ENCODE measurements at places on chromosomes 4 and X.
A peak's percentile ranks its signal among the peaks of the same experiment; 100 is the strongest.

DNA sequence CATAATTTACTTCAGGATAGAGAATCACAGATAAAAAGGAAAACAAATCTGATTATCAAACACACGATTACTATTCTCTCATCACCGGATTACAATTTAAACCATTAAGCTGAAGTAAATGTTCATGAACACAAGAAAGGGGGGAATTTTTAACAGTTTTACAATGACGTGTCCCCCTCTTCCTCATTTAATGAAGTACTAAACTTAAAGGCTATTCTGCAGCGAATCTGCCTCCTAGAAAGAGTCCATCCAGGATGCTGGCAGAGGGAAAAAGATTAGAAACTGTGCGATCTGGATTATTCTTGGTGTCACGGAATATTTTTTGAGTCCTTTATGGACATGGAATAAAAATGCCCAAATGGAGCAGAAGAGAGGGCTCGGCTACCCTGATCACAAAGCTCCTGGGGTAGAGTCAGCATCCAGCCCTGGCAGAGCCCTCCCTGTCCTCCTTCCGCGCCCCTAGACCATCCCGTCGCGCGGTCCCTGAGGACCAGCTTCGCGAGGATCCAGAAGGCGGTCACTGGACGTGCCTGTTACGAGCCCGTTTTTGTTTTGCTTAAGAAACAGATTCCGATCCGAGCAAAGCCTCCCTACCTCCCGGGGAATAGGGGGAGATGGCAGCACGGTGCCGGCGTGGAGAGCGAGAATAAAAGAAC, 1.2 kb downstream of the ELF2 start:
- no peak for DNase-seq

DNA sequence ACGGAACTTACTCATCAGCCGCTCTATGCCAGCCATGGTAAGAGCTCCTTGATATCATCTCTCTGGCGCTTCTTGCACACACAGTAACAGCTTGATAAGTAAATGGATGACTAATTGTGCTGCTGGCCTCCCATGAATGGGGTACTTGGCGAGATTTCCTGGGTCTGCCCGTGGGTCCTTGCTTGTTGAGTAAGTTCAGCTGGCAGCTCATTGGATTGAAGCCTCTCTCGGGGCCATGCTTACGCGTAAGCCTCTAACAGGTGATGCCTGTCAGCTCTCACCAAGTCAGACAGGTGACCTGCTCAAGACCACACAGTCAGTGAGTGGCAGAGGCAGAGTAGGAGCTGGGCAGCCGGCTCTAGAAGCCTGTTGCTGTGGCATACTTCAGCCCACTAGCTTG, 7.7 kb downstream of the NSG1 start:
- no peak for DNase-seq

GRCh38 chr4:25180524-25181131, 20.4 kb upstream of the SEPSECS start:
- DNase-seq: no peak

- DNase-seq: no peak
These were observed 245.2 kb upstream of the DIPK2B start for GRCh38 chrX:45445745-45446412.

GRCh38 chrX:48676893-48677270, 6.7 kb upstream of the WAS start:
- DNase-seq: peak; percentile 32

GRCh38 chr4:10524196-10524833, 67.1 kb upstream of the ZNF518B start:
- DNase-seq: no peak

- DNase-seq: peak; percentile 37
These were observed 195.7 kb downstream of the ARHGAP10 start for GRCh38 chr4:147927377-147928137.

- no peak for DNase-seq
These were observed 384.3 kb upstream of the ACTRT1 start for GRCh38 chrX:128436397-128437103.

DNA sequence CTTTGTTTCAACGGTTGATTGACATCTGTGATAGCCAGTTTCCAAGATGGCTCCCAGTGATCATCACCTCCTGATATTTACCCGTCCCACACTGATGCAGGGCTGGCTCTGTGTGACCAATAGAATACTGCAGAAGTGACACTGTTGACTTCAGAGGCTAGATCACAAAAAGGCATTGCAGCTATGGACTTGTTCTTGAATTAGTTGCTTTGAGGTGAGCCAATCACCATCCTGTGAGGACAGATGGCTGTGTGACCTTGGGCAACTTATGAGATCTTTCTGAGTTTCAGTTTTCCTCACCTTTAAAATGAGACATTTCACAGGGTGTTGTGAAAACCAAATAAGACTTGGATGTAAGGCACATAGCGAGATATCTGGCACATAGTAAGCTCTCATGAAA, 1.8 kb upstream of the GPR82 start:
- DNase-seq: no peak

DNA sequence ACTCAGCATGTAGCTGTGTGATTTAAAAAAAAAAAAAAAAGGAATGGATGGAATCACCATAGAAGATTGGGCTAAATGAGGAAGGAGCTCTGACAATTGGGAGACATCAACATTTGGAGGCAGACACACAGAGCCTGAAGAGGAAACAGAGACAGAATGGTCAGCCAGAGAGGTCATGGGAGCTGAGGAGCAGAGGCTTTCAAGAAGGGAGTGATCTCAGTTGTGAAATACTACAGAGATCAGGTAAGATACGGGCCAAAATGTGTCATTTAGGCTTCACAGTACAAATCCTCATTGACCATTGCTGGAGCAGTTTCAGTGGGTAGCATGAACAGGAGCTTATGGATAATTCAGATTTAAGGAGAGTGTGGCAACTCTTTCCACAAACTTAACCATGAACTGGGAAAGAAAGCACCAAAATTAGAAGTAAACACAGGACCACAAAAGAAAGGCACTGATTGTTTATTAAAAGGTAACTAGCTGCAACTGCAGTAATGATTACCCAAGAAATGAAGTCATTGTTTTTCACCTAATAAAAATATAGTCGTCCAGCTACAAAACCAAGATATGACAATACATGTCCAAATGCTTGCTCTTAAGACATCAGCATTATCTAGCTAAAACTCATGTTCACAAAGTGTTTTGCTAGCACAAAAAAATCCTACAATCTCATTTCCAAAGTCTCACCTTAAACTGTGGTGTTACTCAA, 203.2 kb downstream of the DHX15 start:
- no peak for DNase-seq

DNA sequence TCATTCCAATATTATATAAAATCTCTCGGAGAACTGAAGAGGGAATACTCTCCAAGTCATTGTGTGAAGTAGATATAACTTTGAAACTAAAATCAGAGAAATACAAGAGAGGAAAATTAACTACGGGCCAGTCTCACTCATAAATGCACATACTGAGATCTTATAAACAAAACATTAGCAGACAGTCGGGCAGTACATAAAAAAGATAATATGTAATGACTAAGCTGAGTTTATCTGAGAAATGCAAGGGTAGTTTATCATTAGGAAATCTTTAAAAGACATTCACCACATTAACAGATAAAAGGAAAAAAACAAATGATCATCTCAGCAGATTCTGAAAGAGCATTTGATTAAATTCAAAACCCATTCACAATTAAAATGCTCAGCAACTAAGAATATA, 116.7 kb downstream of the NYX start:
- no peak for DNase-seq

DNA sequence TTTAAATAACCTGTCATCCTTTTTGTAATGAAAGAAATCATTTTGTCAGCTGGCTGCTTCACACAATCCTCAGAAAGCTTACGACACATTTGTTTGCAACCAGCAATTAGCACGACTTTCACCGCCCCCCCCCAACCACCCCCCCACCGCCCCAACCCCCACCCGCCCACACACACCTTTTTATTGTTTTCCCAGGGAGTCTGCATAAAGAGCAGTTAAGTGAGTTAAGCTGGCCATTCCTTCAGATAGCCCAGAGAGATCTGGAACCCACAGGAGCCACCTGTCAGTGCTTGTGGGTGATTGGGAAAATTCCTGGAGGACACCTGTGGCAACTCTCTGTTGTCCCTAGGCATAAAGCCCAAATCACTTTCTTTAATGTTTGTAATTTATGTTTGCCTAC, 175.7 kb upstream of the FMR1 start:
- no peak for DNase-seq

DNA sequence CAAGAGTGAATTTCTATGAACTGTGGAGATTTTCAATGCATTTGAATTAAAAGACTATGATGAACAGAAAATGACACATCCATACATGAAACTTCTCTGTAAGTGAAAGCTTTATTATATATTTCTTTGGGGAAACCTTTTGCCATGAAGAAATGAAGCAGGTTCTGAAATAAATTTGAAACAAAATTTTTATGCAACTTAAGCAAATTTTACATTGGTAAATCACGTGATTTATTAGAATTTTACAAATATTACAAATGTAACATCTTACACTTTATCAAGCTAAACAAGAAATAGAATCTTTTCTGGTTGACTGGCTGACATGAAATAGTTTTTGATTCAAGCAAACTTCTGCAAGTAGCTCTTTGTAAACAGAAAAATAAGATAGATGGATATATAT, 131.2 kb downstream of the IL1RAPL1 start:
- DNase-seq: no peak

DNA sequence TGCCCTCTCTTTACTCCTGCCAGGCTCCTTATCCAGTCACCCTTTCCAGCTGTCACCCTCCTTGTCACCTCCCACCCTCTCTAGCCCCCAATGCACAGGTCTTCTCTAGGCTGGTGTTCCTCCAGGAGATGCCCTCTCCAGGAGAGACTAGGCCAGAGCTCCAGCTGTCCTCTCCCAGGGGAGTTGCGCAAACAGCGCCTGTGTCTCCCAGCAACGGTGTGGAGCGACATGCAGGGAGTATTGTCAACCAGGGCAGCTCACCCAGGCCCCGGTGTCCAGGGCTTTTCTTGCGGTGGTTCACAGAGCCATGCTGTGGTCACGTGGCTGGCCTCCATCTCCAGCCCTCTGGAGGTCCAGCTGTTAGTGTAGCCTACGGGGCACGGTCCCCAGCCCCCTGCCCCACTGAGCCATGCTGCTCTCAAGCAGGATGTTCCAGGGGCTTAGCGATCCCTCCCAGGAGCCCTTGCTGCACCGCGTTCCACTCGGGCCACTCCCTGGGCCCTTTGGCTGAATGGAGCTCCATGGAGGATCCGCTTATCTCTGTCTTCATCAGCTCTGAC, 34.8 kb downstream of the CCNQ start:
- DNase-seq: no peak

GRCh38 chr4:69818060-69818639, 41.8 kb downstream of the SULT1E1 start:
- no peak for DNase-seq

DNA sequence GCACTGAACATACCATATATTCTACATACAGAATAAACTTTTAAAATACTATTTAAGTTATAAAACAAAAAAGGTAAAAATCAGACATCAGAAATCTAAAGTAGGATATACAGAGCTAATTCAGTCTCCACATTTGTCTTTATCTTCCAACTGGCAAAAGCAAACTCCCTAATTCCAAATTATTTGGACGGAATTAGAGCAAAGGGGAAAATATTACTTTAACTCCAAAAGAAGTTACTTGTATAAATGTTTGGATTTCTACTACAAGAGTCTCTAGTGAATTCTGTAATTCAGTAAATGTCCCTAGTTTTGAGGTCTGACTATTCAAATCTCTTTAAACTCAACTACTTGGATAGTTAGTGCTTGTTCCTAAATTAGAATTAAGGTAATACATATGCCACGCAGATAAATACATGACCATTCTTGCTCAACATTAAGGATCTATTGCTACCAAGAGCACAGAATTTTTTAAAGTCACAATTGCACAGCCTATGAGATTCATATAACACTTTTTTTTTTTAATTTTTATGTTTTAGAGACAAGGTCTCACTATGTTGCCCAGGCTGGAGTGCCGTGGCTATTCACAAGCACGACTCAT, 7.3 kb downstream of the ZNF280C start:
- DNase-seq: no peak

- no peak for DNase-seq
These were observed 521.2 kb downstream of the STIM2 start for GRCh38 chr4:27381815-27382214.

DNA sequence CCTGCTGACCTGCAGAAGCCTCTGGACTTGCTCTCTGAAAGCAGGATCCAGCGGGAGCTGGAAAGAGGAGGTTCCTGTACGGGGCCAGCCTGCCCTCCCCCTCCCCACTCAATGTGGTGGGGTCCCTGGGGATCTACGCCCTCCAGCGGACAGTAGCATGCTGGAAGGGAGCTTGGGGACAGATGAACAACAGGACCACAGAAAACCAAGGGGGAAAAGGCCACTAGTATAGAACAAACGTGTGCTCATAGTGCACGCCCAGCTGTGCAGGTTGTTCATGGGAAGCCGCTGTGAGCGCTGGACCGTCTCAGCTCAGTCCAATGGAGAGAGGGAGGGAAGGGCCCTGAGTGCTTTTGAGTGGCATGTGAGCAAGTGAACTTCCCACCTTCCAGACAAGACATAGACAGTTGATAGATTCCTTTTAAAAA, 15.8 kb downstream of the HMX1 start:
- no peak for DNase-seq

DNA sequence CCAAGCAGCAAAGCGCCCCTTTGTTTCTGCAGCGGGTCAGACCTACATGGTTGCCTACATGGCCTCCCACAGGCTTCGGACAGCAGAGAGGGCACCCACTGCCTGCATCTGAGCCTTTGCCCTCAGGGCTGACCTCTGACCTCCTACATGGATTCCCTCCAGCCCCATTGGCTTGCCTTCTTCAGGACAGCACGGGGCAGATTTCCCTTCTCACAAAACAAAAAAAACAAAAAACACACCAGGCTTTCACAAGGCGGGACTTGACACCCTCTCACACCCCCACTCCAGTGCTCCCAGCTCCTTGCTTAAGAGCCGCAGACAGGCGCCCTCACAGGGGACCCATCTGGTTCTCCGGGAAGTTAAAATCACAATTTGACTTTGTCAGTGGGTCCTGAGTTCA, 32.9 kb downstream of the ZFYVE28 start:
- no peak for DNase-seq

DNA sequence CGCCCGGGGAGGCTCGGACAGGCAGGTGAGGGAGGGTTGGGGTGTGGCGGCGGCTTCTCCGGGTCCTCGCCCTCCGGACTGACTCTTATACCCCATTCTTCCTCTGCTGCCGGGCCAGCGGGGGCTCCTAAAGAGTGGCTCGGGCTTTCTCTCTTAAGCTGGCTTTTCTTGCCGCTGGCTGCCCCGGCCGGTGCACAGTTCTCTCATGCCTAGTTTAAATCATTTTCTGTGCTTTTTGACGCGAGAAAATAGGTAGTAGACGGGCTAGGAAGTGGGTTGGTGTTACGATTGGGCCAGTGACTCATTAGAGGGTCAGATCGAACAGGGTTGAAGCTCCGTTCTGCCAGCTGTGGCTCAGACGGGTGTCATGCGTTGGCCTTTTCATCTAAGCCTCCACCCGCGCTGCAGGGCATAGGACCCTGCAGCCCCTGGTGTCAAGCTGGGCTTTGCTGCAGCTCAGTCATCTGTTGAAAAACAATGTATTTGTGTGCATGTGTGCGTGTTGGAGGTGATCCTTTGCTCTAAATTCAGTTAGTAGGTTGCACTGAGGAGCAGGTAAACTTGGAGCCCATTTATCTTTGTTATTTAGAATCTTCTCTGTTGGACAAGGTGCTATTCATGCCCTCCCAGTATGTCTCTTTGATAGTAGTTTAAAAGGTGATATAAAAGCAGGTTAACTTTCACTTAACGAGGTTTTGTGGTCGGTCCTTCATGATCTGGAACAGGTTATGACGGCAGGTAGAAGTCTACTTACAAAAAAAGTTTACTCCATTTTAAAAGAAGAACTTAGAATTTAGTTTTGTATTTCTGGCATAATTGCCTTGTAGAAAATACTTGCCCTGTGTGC, 802 bp downstream of the BMP2K start:
- DNase-seq: peak; percentile 54

GRCh38 chr4:93066749-93067148, 761.8 kb upstream of the ATOH1 start:
- no peak for DNase-seq
